ENCODE measurements at places on chromosomes 16 and 17.
A peak's percentile ranks its signal among the peaks of the same experiment; 100 is the strongest.

DNA sequence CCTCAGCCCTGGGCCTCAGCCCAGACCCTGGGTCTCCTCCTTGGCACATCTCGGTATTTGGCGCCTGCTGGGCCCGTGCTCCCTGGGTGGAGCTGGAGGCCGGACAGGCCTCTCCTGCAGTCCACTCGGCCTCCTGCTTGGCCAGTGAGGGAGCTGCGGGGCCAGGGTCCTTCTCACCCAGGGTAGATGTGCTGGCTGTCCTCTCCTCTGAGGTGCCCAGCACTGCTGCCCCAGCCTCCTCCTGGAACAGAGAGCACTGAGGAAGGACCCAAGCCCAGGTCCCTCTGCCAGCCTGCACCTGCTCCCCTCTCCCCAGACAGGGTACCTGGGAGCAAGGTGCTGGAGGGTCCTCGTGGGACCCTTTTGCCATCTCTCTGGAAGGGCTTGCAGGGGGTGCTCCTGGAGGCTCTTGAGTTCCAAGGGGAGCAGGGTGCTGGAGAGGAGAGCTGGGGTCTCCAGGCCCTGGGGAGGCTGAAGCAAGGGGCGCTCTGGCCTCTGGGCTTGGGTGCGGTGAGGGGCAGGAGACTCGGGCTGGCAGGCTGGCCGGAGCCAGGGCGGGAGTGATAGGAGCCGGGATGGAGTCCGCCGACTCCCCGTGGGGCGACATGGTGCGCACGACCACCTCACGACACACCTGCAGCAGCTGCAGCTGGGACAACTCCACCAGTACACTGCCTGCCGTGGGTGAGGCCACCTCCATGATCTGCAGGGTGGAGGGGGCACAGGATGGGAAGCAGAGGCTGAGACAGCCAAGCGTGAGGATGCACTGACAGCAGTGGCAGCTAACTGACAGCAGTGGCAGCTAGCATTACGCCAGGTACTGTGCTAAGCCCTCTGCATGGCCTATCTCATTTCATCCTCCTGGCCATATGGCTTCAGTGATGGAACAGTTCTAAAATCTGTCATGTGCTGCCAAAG lies 17.8 kb downstream of the TSPOAP1 start:
- no peak for DNase-seq

DNA sequence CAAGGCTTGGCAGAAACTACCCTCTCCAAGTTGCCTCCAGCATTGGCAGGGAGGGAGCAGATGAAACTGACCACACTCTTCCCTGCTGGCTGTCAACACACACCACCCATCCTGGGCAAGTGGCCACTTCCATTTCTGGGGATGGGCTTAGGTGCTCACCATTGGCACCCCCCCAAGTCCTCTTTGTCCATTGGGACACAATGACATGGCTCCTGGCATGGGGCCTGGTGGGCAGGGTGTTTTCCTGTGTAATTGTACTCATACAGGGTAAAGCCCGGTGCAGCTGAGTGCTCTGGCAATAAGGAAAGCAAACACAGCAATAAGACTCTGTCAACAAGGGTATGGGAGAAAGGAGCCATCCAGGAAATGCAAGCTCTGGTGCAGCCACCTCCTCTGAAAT lies 22.6 kb downstream of the SCNN1B start:
- no peak for DNase-seq

- DNase-seq, result peak; percentile 49
These were observed 2.8 kb upstream of the SOCS1 start for GRCh38 chr16:11258553-11259492.

DNA sequence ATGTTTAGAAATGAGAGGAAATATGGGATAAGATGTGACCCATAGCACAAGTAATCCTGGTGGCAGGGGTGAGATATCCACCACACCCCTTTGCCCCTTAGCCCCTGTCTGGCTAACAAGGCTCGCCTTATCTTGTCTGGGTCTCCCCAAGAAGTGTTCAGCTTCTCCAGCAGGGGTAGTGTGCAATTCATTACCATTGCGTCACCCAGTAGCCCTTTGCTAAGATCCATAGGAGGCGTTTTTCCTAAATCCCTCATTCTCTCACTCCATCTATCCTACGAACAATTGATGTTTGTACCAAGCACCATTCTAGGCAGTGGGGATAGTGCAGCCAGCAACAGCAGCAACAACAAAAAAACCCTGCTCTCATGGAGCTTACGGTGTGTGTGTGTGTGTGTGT lies 30.8 kb downstream of the CCDC42 start:
- no peak for DNase-seq

- no peak for DNase-seq
These were observed 13.9 kb downstream of the NUP93 start for GRCh38 chr16:56743840-56744239.

GRCh38 chr17:8826808-8827435 lies 27.8 kb upstream of the MFSD6L start:
- no peak for DNase-seq

GRCh38 chr16:88610080-88610479 lies 28.3 kb upstream of the IL17C start:
- no peak for DNase-seq

GRCh38 chr16:59440-60059 lies 5.9 kb downstream of the SNRNP25 start:
- no peak for DNase-seq

DNA sequence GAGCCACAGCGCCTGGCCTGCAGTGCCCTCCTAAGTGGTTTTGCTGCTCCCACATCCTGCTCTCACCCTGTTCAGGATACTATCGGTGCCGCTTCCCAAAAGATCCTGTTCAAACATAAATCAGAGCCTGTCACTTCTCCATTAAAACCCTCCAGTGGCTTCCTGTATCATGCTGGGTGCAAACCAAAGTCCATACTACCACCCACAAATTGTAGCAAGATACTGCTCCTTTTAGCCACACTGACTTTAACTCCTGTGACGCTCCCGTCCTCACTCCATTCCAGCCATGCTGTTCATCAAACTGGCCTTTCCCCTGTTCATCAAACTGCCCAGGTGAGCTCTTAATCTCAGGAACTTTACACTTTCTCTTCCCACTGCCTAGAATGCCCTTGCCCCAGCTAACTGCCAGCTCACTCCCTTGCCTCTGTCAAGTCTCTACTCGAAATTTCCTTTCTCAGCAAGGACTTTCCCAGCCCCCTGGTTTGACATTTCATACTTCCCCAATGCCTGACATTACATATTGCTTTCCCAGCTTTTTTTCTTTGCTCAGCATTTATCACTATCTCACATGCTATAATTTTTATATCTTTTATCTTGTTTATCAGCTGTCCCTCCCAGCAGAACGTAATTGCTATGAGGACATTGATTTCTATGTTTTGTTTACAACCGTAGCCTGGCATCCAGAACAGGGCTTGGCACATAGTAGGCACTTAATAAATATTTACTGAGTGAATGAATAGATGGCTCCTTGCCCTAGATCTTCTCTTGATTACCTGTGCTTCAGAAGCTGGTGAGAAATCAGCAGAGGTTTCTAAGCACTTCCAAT lies 44.3 kb upstream of the SMURF2 start:
- no peak for DNase-seq

DNA sequence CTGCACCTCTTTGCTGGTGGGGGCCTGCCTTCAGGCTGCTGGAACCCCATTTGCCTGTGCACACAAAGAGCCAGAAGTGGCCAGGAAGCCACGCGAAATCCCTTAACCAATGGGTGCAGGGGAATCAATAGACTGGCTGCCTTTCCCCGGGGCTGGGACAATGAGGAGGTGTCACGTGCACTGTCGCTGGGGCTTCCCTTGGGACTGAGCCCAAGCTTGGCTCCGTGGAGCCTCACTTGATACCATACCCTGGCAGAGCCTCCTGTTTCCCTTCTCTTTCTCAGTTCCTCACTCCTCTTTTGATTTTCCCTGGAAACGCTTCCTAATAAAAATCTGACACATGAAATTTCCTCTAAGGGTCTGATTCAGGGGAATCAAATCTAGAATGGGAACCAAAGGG lies 38.8 kb upstream of the C16orf82 start:
- DNase-seq, result no peak

DNA sequence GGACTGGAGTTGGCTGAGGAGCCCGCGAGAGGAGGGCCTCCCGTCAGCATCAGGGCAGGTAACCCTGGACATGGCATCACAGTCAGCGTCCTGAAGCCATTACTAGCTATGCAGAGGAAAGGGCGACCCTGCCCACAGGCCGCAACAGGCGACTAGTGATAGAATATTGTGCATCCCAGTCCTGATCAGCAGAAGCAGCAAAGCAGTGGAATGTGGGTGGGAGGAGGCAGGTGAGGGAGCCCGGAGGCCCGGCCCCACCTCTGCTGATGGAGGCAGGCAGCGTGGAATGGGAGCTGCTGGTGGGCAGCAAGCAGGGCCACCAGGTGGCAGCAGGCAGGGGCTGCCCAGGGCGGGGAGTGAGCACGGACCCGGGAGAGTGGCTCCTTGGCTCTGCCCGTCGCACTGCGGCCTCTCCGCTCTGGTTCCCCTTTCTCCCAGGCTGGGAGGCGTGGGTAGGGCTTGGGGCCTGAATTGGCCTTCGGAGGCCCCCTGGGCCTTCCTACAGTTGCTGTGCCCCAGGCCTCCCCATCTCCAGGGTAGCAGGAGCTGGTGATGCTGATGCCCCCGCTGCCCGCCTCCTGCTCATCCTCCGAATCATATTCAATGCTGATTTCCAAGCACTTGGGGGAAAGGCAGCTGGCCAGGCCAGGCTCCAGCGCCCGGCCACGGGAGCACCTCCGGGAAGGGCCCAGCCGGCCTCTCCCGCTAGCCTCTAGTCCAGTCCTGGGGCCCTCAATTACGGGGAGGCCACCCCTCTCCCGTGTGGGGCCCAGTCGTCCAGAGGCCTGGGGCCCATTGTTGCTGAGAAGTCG lies 20.2 kb downstream of the TSPOAP1 start:
- DNase-seq, result no peak

- DNase-seq, result no peak
These were observed 21.0 kb downstream of the SEC14L5 start for GRCh38 chr16:4979164-4979563.

GRCh38 chr17:205148-205669 lies 23.8 kb upstream of the DOC2B start:
- DNase-seq, result no peak

DNA sequence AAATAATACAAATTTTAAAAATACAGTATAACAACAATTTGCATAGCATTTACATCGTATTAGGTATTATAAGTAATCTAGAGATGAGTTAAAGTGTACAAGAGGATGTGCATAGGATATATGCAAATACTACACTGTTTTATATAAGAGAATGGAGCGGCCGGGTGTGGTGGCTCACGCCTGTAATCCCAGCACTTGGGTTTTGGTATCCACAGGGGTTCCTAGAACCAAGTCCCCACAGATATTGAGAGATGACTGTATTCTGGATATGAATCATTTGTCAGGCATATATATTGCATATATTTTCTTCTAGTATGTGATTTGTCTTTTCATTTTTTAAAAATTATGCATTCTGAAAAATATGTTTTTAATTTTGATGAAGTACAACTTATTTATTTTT lies 77.5 kb upstream of the MSI2 start:
- DNase-seq, result no peak

DNA sequence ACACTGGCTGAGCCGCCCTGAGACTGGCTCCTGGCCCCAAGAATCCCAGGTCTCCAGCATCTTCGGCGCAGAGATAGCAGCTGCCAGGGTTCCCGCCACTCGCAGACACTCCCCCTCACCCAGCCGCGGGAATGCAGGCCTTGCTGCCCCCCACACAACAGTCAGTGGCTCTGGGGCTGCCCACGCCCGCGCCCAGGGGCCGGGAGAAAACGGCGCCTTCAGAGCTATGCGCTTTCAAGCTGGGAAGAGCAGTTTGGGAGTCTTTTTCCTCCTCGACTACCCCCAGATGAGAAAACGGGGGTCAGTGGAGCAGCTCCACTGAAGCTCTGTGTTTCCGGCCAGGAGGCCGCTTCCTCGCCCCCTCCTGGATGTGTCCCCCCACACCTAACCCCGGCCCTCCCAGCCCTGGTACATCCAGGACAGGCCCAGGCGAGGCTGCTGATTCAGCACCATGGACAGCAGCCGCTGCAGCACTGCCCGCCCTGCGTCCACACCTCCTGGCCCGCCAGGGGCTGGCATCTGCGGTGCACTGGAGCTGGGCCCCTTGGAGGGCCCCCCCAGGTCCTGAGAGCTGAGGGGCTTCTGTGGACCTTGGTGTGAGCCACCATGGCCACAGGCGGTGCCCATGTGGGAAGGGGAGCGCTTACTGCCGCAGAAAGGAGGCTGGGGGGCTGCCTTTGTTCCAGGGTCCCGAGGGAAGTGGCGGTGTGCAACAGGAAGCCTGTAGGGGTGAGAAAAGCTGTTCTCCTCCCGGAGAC lies 35.7 kb downstream of the CACNA1H start:
- no peak for DNase-seq

DNA sequence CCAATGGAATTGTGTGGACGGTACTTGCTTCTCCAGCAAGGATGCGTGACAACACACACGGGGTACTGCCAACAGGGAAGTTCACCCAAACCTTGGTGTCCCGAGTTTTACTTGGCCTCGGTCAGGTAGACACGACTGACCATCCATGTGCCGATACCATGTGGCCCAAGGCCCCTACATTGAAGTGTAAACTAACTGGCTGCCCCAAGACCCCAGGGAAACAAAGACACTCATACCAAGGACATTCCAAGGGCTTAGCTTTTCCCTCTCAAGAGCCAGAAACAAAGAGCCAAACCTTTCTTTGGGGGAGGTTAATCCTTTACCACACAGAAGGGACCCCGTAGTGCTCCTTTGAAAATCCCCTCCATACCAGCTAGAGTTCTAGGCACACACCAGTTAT lies 215.9 kb upstream of the TNRC6C start:
- DNase-seq, result no peak

DNA sequence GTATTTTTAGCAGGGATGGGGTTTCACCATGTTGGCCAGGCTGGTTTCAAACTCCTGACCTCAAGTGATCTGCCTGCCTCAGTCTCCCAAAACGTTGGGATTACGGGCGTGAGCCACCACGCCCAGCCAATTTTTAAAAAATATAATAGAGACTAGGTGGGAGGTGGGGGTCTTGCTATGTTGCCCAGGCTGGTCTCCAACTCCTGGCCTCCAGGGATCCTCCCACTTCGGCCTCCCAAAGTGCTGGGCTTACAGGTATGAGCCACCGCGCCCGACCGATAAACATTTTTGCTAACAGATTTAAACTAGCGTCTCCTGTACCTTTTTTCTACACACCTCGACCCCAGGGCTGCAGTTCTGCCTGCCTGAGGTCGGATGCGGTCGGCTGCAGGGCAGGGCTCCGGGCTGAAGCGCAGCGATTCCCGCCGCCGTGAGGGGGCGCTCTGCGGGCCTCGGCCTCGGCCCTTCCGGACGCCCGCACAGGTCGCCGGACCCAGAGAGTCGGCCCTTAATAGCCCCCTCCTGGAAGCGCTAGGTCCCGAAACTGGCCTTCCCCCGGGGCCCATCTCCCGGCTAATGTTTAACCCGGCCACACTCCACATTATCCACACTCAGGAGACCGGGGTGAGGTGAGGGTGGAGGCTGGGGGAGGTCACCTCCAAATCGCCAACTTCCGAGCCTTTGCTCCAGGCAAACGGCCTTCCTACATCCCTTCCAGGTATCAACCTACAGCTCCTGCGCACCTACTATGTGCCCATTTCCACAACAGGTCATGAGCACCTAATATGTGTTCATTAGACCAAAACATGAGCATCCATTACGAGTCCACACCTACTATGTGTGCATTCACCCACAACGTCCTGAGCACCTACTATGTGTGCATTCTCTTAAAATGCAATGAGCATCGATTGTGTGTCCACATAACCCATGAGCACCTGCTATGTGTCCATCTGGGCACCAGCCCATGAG lies 2.0 kb upstream of the GLIS2 start:
- DNase-seq, result peak; percentile 27

- no peak for DNase-seq
These were observed 26.0 kb downstream of the C16orf74 start for GRCh38 chr16:85724936-85725335.

All from CD4-positive, alpha-beta T cell treated with Interferon alpha-2 for 1 hour (primary cell).